ENCODE measurements at places on chromosomes 12 and 14. TPM values are rescaled to one million over a fixed set of nuclear protein-coding genes. Genes with fewer than 3 reads are reported as not detected.

Gene PLD4
- polyA plus RNA-seq = 8.8 TPM

Gene TAS2R43
- 0.81 TPM for polyA plus RNA-seq

DNA sequence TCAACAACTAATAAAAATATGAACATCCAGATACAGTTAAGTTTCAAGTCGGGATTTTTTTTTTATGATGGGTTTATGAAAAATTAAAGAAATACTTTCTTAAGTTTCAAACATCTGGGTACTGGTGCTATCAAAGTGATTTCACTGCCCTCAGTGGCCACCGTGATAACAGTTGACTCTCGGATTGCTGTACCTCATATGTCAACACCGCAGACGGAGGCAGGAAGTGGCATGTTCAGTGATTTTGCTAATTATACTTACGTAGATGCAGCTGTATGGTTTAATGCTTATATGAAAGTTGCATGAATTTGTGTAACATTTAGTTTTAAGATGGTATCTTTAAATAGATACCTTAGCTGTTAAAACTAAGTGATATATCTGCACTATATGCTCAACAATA, 20.8 kb upstream of the FBLN5 start:
- DNase-seq = no peak

DNA sequence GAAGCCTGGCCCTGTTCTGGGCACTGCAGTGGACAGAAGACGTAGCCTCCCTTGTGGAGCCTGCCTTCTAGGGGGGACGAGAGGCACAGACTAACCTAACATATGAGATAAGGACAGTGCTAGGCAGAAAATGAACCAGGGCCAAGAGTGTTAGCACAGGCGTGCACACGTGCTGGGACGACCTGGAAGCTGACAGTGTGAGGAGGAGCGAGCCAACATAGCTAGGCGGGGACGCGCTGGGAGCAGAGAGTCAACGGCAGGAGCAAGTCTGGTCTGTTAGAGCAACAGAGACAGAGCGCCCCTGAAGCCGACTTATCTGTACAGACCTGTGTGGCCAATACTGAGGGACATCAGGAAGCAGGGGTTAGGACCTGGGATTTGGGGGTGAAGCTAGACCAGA, 8.0 kb downstream of the PXMP2 start:
- DNase-seq = no peak

- no peak for DNase-seq
Measured at GRCh38 chr14:76862546-76863282, 36.5 kb downstream of the LRRC74A start.
